ENCODE measurements at places on chromosomes 3 and 15.

GRCh38 chr3:156978481-156978961, 152.4 kb downstream of the LEKR1 start:
- DNase-seq = no peak

DNA sequence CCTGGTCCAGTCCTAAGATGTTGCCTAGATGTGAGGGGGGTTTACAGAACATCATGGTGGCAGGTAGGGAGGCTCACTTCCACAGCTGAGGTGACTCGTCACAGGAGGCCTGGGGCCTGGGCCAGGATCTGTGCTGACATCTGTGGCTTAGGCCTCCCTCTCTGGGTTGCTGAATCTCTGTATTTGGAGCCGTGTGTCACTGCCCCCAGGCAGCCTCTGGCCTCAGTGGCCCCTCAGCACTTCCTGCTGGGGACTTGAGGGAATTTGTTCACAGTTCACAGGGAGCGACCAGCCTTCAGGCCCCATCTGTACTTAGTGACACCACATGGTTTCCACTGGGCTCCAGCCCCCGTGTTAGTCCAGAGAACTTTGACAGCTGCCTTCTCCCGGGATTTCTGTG, 41.7 kb upstream of the ADAMTSL3 start:
- DNase-seq = no peak

DNA sequence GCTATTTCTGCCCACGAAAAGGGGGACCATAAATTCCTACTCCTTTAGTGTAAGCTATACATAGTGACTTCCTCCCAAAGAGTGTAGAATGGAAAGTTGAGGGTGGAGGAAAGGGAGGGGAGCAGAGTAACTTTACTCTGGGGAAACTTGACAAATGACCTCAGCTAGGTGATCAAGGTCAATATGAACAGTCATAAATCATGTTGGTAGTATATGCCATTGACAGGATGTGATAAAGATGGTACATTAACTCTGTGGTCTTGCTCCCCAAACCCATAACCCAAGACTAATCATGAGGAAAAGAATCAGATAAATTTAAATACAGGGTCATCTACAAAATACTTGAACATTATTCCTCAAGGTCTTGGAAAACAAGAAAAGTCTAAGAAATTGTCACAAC, 18.6 kb downstream of the SETMAR start:
- no peak for DNase-seq

- DNase-seq = no peak
Measured at GRCh38 chr3:62803276-62803675, 71.9 kb downstream of the CADPS start.

GRCh38 chr3:62632510-62633294, 242.5 kb downstream of the CADPS start:
- DNase-seq = no peak

GRCh38 chr3:176933704-176934103, 263.6 kb downstream of the TBL1XR1 start:
- DNase-seq = no peak

DNA sequence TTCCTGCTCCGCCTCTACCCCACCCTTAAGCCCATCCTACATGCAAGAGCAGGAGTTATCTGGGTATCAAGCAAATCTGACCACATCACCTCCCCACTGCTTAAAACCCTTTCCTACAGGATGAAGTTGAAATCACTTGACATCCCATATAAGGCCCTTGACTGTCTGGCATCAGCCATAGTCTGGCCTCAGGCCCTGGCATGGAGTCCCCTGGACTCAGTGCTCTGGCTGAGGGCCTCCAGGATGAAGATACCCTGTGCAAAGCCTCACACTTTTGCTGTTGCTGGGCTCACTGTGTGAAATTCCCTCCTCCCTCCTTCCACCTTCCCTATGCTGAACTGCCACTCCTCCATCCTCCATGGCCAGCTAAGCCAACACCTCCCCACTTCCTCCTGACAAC, 65.2 kb upstream of the GLCE start:
- DNase-seq = no peak

DNA sequence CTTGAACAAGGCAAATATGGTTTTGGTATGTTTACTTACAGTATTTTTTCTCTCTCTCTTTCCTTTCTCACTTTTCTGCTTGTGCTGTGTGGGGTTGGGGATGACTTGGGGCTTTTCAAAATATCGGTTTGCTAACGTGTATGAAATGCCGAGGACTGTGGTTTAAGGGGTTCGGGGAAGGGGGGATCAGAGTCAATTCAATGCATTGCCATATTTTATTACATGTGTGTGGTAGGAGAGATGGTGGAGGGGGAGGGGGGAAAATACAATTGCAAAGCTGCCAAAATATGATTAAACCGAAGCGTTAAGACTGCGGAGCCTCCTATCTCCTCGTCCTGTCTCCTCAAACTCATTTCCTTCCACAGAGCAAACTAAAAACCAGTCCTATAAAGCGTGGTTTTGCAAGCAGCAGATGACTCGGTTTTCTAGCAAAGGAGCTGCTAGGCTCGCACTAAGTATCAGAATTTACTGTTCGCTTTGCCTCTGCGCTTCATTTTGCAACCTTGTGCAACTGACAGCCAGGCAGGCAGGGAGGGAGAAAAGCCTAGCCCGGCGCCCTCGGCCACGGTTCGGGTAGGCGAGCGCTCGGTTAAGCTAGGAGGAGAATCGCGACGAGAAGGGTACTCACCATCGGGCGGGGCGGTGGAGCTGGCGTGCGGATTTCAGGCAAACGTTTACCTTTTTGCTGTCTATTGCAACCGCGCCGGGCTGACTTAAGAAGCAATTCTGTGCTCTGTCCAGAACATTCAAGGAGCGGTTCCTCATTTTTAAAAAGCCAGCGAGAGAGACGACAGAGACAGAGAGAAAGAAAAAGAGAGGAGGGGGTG, 4.0 kb upstream of the NR2F2 start:
- DNase-seq = no peak

- no peak for DNase-seq
Measured at GRCh38 chr3:37395286-37395685, 220.9 kb upstream of the LRRFIP2 start.

DNA sequence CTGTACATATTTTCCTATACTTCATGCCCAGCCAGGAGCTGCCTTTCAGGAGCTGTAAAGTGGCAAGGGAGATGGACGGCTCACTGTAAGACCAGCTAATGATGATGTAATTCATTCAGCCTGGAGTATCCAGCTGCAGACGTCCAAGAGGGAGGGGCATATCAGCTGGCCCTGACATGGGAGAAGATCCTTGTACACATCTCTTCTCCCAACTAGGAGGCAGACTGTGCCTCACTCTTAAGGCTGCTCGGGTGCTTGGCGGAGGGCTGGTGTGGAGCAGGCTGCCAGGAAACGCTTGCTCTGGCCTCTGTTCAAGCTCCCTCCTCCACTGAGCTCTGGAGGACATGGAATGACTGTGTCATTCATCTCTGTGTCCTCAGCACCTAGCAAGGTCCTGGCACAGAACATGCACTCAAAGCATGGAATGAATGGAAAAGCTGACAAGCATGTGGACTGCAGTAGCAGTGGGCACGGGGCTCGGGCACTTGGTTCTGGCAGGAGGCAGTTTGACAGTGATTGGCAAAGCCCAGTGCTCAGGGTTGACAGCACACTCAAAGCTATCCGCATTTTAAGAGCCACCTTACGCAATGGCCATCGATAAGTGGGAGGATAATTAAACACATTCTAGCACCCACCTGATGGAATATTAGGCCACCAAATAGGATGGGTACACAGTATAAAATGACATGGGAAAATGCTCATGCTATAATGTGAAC, 72.4 kb downstream of the TBC1D2B start:
- no peak for DNase-seq

GRCh38 chr3:111636366-111636885, 41.3 kb upstream of the ZBED2 start:
- DNase-seq = no peak

DNA sequence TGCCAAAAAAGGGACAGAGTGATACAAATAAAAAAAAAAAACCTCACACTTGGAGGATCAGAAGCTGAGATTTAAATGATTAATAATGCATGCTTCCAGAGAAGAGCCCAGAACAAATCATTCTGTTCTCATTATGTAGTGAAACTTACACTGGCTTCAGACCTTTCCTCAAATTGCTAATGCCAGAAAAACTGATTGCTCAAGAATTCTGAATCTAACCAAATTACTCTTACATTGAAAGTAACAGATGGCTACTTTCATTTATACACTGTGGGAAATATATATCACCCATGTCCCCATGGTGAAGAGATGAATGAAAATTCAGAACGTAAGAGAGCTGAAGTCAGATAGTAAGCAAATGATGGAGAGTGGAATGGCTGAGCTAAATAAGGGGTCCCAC, 85.9 kb upstream of the NSMCE3 start:
- no peak for DNase-seq

DNA sequence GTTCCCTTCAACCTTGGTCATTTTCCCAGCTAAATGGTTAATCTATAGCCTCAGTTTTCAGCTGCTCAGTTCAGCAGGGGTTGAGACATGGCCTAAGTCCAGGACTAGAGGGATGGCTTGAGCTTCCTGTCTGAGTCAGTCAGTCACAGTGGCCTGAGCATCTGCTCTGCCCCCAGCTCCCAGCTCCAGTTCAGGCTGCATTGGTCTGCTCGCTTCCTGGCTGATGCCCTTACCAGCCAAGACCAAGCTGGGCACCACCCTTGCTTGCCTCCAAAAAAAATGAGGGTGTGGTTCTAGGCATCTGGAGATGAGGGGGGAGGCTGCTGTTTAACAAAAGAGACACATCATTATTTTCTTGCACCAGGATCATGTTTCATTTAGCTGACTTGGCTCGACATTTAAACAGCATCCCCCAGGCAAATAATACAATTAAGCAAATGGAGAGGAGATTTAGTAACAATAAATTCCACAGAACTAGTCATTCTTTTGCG, 70.7 kb downstream of the WNT5A start:
- no peak for DNase-seq

- DNase-seq = no peak
Measured at GRCh38 chr15:74768099-74768770, 13.6 kb upstream of the CSK start.

DNA sequence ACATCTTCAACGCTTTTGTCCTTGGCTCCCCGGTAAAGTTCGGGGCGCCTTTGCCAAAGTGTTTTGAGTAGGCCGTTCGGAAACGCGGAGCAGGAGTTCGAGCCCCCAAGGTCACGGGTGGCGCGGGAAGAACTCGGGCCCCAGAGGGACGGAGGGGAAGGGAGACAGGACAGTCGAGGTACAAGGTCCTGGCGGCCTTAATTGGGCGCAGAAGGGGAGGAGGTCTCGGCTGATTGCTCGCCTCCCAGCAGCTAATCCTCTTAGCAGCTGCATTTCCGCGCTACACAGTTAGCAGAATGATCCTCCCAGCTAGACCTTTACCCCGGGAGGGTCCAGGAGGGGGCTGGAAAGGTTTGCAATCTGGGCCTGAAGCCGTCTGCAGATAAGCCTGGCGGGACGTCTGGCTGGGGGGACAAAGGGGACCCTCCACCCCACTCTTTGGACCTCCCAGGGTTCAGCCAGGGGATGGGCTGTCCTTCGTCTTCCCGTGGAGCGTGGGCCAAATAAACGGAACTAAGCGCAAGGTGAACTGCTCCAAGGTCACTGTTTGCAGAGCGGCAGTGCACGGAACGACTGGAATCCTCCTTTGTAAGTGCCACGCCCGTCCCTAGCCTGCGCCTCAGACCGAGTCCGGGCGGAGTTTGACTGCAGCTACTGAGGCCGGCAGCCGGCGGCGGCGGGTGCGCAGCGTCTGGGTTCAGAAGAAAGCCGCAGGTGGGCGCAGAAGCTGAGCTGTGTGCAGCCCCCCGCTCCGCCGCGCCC, 7.2 kb downstream of the EOMES start:
- no peak for DNase-seq

GRCh38 chr3:135556174-135556573, 409.4 kb upstream of the PPP2R3A start:
- DNase-seq = no peak

DNA sequence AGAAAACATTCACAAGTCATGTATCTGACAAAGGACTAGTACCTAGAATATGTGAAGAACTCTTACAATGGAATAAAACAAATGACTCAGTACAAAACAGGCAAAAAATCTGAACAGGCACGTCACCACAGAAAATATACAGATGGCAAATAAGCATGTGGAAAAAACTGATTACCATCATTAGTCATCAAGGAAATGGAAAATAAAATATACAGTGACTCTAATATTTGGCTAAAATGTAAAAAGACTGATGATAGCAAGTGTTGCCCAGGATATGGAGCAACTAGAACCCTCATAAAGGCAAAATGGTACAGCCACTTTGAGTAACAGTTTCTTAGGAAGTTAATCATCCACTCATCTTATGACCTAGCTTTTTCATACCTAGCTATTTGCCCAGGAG, 95.8 kb upstream of the ABHD17C start:
- no peak for DNase-seq

DNA sequence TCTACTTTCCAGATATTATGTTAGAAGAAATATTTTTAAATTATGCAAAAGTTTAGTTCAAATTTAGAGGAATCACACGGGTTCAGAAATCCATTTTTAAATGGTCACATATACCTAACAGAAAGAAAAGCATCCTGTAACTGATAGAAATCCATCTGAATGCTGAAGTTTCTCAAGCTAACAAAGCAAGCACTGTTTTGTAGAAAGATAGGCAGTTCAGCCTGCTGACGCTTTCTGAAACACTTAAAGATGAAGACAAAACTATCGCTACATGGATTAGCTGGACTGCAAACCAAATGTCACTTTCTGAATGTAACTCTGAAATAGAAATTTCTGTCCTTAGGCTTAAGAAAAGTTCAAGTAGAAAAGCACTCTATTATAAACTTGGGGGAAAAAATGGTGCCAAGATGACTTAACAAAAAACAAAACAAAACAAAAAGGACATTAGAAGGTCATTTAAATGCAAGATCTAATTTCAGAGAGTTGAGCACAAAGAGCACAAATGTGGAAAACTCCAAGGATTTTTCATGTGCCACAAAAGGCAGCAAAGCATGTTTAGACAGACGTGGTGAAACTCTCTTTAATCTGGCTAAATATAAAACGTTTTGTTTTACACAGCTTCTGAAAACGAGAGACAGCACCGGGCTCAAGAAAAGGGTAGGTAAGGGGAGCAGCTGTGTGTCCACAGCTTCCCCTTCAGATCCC, 1.2 kb downstream of the PLOD2 start:
- DNase-seq = no peak

DNA sequence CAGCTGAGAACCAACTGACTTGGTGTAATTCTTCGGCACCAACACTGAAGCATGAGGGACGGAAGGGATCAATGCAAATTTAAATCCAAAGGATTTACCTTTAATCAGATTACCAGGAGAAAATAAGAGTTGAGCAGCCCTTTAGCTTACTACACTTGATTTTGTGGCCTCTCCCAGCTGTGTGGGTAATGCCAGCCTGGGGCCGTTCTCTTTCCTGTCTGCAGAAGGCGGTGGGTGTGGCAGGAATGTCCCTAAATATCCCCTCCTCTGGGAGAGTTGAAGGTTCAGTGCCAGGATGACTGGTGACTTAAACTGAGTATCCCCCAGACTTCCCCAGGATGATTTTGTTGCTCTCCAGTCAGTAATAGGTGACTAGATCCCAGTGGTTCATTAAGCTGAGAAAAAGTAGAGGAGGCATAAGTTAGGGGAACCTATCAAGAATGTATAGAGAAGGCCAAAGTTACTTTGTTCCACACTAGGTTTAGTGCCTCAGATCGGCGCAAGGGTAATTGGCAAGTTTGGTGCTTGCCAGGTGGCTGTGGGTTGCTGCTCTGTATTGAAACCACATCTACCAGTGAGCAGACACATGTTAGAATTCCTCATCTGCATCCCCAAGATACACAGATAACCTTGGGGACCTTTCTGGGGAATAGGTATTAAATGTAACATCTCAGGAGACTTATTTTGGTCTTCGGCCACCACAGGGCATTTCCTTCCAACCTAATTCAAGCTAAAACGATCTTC, 23.1 kb downstream of the MAPKBP1 start:
- DNase-seq = no peak
